SK-N-MC (cell line): ENCODE measurements at places on chromosomes 5 and 9.

GRCh38 chr9:110332766-110333165 is 4.9 kb downstream of the TXNDC8 start:
- DNase-seq = no peak

DNA sequence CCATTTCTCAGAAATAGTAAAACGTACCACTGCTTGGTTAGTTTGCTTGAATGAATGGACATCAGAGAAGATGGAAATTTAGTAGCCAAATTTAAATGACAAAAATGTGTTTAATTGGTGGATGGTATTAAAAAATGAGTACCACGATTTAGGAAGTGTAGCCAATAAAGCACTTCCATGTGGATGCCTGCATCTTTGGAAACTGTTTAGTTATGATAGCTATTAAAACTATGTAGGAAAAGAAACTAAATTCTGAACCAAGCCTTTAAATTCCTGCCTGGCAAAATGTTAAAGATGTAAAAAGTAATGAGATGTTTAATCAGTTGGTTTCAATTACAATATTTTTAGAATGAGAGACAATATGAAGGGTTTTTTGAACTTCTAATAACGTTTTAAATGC is 94.8 kb downstream of the NUDT12 start:
- no peak for DNase-seq

- DNase-seq = no peak
Observed at GRCh38 chr9:131744171-131744719, 4.4 kb upstream of the RAPGEF1 start.

GRCh38 chr9:108225149-108225800 is 630.5 kb downstream of the ACTL7B start:
- no peak for DNase-seq

DNA sequence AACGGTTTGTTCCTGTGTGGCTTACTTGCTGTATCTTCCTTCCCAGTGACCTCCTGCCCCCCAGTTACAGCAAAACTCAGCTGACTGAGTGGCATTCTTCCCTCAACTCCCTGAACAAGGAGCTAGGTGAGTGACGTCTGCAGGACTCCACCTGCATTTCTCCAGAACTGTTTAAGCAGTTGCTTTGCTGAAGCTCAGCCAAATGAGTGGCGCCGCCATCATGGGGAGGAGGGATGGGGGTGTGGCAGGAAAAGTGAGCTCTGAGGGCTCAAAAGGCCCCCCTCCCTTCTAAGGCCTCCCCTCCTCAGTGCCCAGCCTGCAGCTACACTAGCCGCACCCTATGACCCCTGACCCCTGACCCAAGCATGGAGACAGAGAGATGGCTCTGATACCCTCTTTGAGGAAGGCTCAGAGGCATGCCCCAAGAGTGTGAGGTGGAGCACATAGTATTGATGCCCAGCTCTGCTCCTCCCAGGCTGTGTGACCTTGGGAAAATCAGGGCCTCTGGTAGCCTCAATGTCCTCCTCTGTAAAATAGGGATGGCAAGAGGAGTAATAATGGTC is 12.7 kb downstream of the CCDC180 start:
- no peak for DNase-seq

DNA sequence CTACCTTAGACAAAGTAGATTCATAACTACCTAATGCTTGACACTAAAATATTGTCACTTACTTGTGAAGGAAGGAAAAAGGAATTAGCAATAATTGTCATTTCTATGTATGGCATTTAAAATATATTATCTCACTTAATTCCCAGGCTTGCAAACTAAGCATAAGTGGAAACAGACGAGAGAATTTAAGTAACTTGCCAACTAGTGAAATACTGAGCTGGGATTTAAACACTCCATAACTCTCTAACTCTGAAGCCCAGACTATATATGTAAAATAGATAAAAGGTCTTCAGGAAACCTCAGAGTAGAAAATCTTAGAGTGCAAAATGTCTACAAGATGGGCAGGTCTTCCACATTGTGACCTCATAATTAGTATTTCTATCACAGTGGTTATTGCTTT is 257.8 kb downstream of the SAXO1 start:
- no peak for DNase-seq

DNA sequence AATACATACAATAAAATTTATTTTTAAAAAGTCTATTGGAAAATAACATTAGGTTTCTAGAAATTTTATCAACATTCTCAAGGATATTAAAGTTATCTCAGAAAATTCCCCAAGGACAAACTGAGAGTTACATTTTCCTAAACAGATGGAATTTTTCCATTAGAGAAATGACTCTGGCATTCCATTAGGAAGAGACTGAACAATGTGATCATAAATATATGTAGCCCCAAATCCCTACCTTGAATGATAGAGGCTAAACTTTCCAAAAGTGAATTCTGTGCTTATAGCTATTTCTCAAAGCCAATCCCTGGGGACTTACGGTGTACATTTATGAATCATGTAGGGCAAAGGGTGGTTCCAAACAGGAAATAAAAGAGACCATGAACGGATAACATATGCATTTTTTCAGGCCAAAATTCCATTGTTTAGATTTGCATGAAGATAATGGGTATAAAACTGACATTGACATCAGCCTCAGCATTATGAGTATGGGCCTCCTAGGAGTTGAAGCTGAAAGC is 1181.0 kb upstream of the DMAC1 start:
- DNase-seq = no peak

DNA sequence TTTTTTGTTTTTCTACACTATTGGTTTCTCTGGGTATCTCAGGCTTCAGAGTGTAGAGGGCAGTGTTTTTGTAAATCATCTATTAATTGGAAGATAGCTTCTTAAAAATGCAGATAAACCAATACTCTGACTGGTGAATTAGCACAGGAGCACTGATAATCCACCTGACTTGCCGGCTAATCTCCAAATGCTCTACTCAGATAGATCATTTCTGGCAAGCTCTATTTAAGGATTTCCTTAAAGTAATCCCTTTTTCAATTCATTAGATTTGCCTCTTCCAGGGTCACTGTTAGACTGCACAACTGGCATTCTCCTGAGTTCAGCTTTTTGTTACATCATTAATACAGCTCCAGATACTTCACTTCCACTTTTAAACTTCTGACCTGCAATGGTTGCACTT is 1390.3 kb upstream of the NUDT12 start:
- DNase-seq = no peak

- DNase-seq = no peak
Observed at GRCh38 chr9:5278486-5278885, 26.0 kb downstream of the RLN2 start.

DNA sequence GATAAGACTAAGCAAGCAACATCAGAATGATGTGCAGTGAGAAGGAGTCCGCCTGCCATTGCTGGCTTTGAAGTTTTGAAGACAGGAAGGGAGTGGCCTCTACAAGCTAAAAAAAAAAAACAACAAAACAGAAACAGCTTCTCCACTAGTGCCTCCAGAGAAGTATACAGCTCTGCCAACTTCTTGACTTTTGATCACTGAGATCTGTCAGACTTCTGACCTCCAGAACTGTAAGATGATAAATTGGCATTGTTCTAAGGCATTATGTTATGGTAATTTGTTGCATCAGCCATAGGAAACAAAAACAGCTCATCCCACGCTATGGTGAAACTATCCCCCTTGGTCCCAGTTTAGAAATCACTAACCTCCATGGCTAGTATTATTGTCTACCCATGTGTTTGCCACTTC is 131.0 kb upstream of the VCAN start:
- DNase-seq = no peak

GRCh38 chr9:5389109-5389732 is 48.5 kb downstream of the PLGRKT start:
- no peak for DNase-seq

- DNase-seq = no peak
Observed at GRCh38 chr5:89267788-89268187, 384.8 kb upstream of the MEF2C start.

GRCh38 chr5:150640311-150641005 is at the start of gene SYNPO:
TSS of gene SYNPO (plus strand) at chr5:150640660. CDS start at chr5:150648276, 7,616 bp downstream.
- DNase-seq = no peak

GRCh38 chr9:3014178-3014577 is 170.3 kb upstream of the PUM3 start:
- DNase-seq = no peak

GRCh38 chr5:134148316-134148715 is 28.4 kb downstream of the SKP1 start:
- no peak for DNase-seq

DNA sequence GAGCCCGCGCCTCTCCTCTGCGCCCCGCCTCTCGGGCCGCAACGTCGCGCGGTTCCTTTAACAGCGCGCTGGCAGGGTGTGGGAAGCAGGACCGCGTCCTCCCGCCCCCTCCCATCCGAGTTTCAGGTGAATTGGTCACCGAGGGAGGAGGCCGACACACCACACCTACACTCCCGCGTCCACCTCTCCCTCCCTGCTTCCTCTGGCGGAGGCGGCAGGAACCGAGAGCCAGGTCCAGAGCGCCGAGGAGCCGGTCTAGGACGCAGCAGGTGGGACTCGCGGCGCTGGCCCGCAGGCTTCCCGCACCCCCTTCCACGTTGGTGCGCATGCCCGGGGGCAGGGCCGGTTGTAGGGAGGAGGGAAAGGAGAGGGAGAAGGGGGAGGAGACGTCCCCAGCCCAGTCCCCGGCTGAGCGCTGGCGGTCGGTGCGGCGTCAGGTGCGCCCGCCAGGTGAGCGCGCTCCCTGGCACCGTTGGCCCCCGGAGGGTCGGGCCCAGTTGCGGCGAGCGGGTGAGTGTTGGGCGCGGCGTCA is at the start of gene OCLN:
Gene OCLN (plus strand): TSS at position 400 of the 532 bp plus-strand sequence. CDS start 11,455 bp downstream, outside the sequence.
- DNase-seq = no peak

DNA sequence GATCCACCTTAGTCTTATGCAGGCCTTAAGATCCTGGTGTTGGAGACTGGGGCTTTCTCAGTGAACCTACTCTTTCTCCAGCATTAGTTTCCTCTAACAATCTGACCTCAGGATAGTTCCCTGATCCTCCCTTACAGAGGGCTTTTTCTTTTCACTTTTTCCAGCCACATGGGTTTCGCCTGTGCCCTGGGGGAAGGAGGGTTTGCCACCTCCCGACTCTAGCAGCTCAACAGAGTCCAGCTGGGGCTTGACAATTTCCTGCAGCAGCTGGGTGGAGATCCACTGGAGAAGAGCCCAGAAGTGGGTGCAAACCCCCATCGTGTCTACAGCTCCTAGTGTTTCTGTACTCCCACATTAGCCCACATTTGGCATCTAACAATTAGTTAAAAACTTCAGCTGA is 7.6 kb upstream of the TMEM252 start:
- no peak for DNase-seq

DNA sequence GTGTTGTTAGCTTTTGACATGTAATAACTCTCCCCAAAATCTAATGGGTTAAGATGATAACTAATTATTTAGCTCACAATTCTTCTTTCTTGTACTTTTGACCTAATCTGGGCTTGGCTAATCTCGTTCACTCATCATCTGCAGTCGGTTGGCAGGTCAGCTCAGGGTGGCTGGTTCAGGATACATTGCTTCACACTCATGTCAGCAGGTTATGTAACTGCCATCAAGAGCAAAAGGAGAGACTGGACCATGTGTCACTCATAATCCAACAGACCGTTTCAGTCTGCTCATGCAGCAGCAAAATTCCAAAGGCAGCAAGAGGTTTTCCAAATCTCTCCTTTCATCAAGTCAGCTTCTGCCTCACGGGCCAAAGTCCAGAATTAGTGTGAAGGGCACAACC is 998.4 kb upstream of the CTNND2 start:
- no peak for DNase-seq

GRCh38 chr9:130714586-130715110 is 21.1 kb downstream of the EXOSC2 start:
- no peak for DNase-seq

- no peak for DNase-seq
Observed at GRCh38 chr5:55868846-55869245, 17.7 kb downstream of the IL31RA start.

DNA sequence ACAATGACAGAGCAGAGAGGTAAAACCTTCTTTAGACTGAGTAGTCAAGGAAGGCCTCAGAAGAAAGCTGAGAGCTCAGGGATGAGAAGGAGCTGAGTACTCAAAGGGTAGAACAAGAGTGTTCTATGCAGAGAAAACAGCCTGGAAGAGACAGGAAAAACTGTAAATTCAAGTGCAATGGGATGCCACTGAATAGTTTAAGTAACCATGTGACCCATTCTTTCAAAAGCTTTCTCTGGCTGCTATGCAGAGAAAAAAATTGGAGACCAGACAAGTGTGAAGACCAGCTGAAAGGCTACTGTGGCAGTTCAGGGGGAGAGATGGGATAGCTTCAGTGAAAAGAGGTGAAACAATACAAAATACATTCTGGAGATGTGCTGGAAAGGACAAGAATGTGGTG is 61.3 kb upstream of the RNF38 start:
- no peak for DNase-seq

DNA sequence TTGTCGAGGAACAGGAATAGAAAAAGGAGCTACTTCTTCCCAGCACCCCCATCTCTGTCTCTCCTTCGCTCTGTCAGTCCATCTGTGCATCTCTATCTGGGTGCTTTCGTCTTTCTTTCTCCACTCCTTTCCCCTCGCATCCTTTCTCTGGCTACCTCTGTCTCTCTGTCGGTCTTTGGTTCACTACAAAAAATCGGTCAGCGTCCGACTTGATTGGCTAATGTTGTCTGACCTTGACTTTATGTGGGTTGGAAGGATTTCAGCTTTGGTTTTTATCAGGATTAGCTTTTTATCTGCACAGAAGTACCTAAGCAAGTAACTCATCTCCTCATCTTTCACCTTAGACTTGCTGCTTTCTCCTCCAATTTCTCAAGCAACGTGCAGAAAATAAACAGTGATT is 575.2 kb upstream of the ZNF462 start:
- DNase-seq = no peak

- no peak for DNase-seq
Observed at GRCh38 chr5:178547052-178547666, 43.0 kb downstream of the COL23A1 start.

DNA sequence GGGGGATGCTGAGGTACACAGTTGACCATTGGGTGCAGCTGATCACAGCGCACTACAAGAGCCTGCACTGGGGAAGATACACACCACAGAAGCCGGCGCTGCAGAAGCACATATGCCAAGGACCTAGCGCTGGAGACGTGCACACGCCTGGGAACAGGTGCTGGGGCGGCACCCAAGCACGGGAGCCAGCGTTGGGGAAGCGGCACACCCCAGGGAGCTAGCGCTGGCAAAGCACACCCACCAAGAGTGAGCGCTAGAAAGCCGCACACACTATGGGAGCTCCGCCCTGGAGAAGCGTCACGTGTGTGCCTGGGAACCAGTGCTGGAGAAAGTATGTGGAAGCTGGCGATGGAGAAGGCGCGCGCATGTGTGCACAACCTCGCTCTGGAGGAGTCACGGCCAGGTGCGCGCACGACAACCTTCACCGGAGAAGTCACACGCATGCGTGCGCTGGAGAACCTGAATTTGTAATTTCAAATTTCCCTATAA is 4.5 kb downstream of the FANCC start:
- DNase-seq = no peak

DNA sequence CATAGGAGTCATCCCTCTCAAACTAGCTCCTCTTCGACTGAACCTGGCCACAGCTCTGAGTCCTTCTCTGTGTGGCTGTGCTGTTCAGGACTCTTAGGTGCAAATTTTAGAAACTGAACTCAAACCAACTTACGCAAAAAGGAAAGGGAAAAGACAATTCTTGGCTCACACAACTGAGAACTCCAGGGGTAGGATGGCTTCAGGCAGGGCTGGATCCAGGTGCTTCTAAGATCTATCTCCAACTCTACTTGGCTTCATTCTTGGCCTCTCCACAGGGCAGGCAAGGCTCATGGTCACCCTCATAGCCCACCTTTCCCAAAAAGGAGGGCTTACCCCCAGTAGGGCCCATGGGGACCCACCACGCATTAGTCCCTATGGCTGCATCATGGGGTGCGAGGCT is 8.1 kb downstream of the ASS1 start:
- DNase-seq = no peak

GRCh38 chr5:143964919-143965318 is 153.0 kb downstream of the HMHB1 start:
- no peak for DNase-seq

- DNase-seq = no peak
Observed at GRCh38 chr5:1007681-1008450, 736 bp upstream of the NKD2 start.
